ENCODE measurements at places on chromosomes 6 and 20.
A peak's percentile ranks its signal among the peaks of the same experiment; 100 is the strongest.

DNA sequence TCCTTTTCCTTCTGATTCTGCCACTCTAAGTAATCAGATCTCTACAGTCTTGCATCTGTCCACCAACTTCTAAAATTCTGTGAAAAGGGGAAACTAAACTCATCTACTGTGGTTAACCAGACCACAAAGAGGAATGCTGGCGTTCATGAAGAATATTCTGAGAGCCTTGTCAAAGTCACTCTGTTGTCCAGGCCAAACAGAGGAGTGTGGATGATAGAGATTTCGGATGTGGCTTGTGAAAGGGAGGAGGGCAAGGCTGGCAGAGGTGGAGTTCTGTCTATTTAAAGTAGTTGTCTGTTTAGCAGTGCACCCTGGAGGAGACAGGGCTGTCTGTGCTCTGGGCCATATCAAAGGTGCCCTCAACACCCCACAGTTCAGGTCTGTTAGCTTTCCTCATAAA, 33.9 kb downstream of the CCN2 start:
- DNase-seq, result no peak

GRCh38 chr6:112188906-112189305, 65.5 kb downstream of the LAMA4 start:
- DNase-seq, result no peak

DNA sequence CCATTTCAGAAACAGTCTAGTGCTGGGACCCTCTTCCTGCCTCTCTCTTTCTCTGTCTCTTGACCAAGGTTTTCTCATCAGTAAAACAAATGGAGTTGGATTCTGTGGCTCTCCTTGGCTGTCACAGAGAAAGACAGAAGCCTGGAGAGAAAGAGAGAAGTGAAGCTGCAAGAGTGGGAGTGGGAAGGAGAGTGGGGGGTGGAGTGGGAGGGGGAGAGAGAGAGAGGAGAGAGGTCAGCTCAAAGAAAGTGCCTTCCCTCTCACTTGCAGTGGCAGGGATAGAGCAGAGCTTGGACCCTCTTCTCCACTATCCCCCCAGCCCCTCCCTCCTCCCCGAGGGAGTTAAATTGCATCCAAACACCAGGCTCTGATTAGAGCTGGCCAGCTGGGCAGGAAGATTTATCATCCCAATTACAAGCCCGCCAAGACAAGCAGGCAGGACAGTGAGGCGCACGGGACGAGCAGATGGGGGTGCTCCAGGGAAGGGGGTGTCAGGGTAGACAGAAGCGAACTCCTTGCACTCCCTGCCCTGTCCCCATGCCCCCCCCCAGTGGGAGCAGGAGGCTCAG, 74.3 kb downstream of the CD40 start:
- DNase-seq, result no peak

- DNase-seq, result no peak
Measured at GRCh38 chr6:35166116-35166515, 25.0 kb upstream of the TCP11 start.

DNA sequence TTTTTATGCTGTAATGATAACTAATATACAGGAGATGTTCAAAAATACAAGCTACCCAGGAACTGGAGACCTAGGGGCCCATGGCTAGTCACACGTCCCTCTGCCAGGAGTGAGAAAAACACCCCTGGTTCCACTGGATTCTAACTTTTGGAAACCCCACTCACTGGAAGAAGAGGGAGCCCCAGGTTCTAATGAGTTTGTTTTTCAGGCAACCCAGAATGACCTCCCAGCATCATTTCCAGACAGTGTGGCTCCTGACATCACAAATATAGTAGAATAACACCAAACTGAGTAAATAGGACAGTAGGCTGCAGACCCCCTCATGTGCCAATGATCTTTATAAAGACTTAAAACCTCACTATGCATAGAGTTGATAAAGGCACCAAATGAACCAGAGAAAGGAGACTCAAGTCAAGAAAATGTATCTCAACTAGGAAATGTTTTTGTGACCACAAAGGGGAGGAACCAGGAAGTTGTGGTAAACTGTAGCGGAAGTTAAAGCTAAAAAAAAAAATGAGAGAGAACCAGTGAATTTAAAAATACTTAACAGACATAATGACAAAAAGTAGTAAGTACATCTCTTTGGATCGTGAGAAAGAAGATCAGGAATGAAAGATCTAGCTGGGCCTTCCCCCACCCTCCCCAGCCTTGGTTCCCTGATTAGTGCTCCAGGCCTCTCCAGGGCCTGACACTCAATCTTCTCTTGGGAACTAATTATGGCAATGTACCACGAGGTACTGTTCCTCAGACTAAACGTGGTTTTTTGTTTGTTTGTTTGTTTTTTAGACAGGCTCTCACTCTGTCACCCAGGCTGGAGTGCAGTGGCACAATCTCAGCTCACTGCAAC, 19.8 kb downstream of the HLA-E start:
- DNase-seq, result no peak

- peak; percentile 37 for DNase-seq
Measured at GRCh38 chr20:59159493-59160376, 3.9 kb upstream of the ZNF831 start.

- no peak for DNase-seq
Measured at GRCh38 chr6:147321260-147321659, 117.0 kb downstream of the STXBP5 start.

GRCh38 chr6:8642131-8642530, 206.8 kb upstream of the SLC35B3 start:
- DNase-seq, result no peak

DNA sequence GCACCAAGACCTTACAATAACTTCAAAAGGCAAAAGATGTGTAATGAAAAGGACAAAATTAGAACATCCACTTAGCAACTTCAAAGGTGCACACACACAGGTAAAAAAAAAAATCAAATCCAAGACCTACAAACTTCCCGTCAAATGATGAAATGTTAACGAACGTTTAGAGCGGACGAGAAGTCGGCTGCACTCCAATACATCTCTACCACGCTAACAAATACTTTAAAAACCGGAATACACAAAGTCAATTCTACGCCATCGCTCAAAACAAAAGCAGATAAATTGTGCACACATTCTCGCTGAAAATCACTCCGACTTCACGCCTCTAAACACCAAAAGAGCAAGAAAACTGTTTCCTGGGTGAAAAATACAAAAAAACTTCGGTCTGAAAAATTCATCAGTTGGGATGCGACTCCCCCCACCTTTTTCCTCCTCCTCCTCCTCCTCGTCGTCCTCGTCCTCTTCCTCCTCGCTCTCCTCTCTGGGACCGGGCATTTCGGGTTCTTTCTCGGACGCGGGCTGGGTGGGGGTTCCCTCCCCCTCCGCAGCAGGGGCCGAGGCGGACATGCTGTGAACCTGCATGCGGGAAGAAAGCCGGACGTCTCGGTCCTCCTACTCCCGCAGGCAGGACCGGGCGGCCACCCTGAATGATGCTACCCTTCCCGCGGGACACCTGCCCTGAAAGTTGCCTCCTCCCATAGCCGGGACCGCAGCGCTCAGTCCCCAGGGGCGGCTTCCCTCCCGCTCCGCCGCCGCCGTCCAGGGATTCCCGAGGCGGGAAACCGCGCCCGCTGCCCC, 712 bp downstream of the DEK start:
- no peak for DNase-seq

DNA sequence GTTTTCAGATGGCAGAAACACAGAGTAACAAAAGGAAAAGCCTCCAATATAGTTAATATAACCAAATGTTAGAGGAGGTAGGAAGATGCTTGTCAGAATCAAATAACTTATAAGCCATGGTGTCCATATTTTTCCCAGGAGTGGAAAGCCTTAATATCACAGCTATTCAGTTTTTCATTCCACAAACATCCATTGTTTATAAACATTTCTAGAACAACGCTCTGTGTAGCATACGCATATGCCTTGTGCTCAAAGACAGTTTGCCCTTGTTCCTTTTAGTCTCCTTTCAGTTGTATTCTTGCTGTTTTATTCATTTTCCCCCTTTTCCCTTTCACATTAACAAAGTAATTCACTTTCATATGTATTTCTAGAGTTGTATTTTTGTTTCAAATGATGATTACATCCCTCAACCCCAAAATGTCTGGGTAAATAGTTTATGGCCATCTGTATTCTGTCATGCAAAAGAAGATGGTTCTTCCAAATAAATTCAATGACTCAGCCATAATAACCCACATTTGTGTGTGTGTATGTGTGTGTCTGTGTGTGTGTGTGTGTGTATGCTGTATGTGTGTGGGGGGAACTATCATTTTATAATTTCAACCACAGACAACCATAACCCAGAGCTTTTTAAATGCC, 455.7 kb upstream of the SOX4 start:
- no peak for DNase-seq

GRCh38 chr6:25695671-25696070, 43.7 kb downstream of the SCGN start:
- DNase-seq, result no peak

DNA sequence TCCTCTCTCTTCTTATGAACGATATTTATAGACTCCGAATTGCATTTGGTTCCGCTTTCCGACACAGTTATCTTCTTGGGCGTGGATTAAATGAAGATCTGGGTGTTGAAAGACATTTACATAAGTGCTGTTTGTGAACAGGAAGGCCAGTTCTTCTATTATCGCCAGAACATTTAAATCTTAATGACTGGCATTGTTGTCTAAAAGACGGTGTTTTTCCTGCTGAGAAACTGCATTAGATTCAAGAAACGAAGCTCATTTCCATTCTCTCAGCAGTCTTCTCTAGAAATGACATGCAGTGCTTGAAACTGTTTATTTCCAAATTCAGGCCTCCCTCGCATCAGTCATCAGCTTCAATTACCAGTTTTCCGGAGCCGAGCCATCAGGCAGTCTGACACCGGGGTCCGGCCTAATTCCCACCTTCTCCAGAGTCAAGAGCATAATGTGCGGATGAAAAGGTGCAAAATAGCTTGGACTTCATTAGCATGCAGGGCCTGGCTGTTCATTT, 16.0 kb downstream of the LINC00237 start:
- no peak for DNase-seq

GRCh38 chr6:37913210-37913609, 93.7 kb downstream of the ZFAND3 start:
- DNase-seq, result no peak

- no peak for DNase-seq
Measured at GRCh38 chr6:166849749-166850183, 106.6 kb downstream of the RNASET2 start.

GRCh38 chr6:64861039-64861651, 845.9 kb downstream of the EYS start:
- DNase-seq, result no peak

DNA sequence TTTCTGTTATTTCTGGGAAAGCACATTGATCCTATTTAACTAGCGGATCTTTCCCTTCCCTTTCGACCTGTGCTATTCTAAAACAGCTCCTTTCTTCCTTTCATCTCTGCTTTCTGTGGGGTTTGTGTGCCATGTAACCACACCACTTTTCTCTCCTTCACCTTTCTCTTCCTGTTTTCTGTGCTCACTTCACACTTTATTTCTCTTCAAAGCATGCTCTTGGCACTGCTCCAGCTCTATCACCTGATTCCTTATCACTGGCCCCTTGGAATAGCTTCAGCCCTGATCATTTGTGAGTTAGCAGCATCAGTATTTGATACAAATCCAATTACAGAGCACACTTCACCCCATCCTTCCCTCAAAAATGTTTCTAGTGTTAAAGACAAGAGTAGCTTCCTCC, 8.1 kb upstream of the METTL24 start:
- DNase-seq, result no peak

DNA sequence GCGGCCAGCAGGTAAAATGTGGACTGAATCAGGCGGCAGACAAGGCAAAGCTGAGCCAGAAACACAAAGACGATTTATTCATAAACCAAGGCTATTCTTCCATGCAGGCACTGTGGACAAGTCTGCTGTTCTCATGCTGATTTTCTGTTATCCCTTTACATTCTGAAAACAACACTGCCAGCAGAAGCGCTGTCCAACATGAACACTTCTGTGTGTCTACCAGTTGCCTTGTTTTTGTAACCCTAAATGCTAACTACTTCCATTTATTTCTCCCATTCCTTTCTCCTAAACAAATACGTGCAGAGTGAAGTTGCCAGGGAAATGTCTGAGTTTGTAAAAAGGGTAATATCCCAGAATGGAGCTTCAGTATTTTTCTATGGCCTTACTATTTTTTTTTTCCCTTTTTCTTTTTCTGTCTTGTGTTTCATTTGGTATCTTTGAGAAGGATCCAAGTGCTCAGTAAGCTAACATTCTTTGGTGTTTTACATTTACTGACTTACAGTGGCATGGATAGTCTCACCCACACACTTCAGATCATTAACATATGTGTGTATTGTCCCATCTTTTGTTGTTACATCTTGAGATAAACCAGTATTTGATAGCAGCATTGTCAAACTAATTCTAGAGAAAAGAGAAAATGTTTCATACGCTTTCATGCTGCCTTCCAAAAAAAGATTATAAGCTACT, 1308.9 kb upstream of the MAP3K7 start:
- DNase-seq, result no peak

GRCh38 chr6:130625825-130626527, 201.2 kb upstream of the SMLR1 start:
- DNase-seq, result no peak

GRCh38 chr20:13119583-13119982, 101.5 kb upstream of the ISM1 start:
- DNase-seq, result no peak

All from stimulated activated CD8-positive, alpha-beta memory T cell treated with anti-CD3 and anti-CD28 coated beads, Interleukin-4, amount 100 ng/mL, for 4 hours (primary cell).